Adipose tissue (tissue), 3 donors: ENCODE measurements at places on chromosomes 3 and 15. TPM values are rescaled to one million over a fixed set of nuclear protein-coding genes. Genes with fewer than 3 reads are reported as not detected.

Gene TMF1
- polyA plus RNA-seq: 9.2 TPM

Gene LRRC49
- 0.90 TPM for polyA plus RNA-seq

Gene MUSTN1
- polyA plus RNA-seq: 19.6 TPM

Gene GP5
- polyA plus RNA-seq: 0.09 TPM

Gene CCDC54
- polyA plus RNA-seq: not detected

Gene UCN2
- polyA plus RNA-seq: not detected

Gene TNIK
- 1.5 TPM for polyA plus RNA-seq

Gene CD200
- polyA plus RNA-seq: 2.6 TPM

Gene GHRL
- 6.2 TPM for polyA plus RNA-seq
